Activated T-helper 17 cell treated with anti-CD3 and anti-CD28 coated beads, Interleukin-2, amount 50 U/mL, for 72 hours (primary cell): ENCODE measurements at places on chromosomes 4 and X.

DNA sequence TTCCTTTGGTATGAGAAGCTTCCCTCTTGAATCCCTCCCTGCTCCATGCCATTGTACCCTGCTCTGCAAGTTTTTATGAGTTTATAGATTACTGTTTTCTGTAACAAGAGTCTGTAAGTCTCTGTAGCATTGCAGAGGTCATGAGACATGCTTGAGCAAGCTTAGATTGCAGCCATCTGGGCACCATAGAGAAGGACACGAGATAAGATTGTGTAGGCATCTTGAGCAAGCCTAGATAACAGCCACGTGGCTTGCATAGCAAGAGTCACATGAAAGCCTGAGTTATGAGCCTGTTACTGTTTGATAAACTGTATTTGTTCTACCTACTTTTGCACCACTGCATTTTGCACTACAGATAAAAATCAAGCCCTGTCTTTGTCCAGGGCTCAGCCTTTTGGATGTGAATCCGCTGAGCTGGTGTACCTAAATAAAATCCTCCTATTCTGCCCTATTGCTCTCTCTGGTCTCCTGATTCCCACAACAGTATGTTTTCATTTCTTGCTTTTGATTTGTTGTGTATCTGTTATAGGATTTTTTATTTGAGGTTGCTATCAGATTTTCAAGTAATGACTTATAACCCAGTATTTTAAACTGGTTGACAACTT, 127.4 kb upstream of the ANKRD50 start:
- ATAC-seq = no peak

DNA sequence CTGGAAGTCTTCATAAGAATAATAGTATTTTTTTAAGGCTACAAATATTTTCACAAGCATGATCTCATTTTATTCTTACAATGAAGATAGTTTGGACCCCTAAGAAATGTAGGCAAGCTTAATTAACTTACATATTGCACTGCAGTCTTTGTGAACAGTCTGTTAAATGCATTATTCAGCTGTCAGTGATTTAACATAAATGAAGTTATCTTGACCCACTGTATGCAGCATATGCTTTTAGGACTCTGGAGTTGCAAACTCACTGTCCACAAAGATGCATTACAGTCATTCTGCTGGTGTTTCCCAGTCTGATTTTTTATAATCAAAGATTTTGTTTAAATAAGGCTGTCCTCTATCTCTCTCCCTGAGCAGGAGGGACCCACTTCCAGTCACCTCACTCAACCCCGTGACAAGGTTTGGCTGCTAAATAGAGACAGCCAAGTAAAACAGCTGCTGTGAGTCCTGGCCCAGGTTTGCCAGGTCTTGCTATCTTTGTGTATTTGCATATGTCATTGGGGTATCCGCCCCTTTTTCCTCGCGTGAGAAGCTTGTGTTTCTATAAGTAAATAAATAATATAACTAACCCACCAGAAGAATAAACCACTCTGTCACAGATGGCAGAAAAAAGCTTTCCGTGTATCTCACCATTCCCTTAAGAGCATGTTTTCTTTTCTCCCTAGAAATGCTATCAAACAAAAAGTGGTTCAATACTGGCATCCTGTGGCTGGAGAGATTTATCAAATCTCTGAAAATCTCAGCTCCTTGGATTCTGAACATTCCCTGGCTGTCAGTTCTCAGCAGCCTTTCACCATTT, 67.0 kb downstream of the SLC7A11 start:
- ATAC-seq = no peak

DNA sequence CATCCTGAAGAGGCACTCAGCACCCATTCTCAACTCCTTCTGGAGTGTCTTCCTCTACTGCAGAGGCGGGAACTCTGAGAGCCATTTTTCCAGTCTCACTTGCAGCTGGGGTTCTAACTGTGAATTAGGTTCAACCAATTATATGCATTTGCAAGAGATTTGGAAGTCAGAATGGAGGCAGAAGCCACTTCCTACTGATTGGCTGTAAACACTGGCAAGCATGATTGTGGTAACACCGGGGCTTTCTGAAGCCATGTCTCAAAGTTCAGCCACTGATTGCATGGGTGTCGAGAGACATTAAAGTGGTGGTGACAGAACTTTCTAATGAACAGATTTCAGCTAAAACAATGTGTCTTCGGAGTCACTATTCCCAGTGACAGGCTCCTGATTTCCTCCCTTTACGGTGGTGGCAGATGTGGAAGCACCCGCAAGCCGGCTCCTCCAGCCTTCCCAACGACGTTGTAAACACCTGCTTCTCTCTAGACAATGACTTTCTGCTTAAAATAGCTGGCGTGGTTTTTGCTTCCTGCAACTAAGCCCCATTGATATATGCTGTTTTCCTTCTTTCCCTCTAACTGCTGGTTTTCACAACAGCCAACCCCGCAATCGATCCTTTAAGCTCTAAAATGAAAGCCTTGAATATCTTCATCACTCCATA, 92.0 kb downstream of the IRF2 start:
- peak; percentile 74 for ATAC-seq

DNA sequence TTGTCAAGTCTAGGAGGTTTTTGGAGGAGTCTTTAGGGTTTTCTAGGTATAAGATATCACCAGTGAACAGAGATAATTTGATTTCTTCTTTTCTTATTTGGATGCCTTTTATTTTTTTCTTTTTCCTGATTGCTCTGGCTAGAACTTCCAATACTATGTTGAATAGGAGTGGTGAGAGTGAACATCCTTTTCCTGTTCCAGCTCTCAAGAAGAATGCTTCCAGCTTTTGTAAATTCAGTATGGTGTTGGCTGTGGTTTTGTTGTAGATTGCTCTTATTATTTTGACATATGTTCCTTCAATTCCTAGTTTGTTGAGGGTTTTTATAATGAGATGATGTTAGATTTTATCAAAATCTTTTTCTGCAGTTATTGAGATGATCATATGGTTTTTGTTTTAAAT, 165.6 kb upstream of the WDFY3 start:
- no peak for ATAC-seq

GRCh38 chrX:3815896-3816664, 102.6 kb upstream of the PRKX start:
- ATAC-seq = no peak
